ENCODE measurements at places on chromosomes 6 and 20.

GRCh38 chr6:11618533-11618932, 81.0 kb downstream of the TMEM170B start:
- DNase-seq, result peak; percentile 3

GRCh38 chr6:163952005-163952404, 537.5 kb downstream of the QKI start:
- DNase-seq, result no peak

DNA sequence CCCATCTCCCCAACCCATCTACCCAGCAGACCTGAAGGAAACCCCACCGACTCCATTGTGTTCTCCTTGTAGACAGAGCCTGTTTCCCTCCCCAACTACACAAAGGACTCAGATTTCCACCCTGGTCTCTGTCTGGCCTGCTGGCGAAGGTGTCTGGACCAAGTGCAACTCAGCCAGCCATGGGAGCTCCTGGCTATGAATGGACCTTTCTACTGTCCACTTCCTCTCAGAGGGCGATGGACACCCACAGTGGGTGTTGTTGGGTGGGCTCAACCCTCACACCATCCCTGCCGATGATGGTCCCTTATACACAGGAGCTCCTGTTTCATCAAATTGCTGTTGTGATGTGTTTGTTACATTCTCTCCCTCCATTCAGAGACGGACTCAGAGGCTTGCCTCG, 112.5 kb upstream of the PHACTR3 start:
- no peak for DNase-seq

DNA sequence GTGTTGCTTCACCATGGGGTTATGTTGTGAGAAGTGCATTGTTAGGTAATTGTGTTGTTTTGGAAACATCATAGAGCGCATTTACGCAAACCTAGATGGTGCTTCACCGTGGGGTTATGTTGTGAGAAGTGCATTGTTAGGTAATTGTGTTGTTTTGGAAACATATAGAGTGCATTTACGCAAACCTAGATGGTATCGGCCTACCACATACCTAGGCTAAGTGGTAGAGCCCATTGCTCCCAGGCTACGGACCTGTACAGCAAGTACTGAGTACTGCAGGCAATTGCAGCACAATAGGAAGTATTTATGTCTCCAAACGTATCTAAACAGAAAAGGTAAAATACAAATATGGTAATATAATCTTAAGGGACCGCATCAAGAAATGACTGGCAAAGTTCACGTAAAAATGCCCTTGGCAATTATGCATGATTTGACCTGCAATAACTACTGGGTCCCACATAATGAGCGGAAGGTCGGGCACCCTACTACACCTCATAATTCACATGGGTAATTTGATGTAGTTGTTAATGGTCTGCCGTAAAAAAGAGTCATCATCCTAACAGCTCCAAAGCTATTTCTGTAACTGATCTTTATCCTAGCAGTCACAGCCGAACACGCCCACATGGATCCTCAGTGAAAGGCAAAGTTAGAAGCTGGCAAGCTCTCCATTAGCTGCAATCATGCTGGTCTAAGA, 76.0 kb downstream of the RSPH3 start:
- DNase-seq, result no peak

DNA sequence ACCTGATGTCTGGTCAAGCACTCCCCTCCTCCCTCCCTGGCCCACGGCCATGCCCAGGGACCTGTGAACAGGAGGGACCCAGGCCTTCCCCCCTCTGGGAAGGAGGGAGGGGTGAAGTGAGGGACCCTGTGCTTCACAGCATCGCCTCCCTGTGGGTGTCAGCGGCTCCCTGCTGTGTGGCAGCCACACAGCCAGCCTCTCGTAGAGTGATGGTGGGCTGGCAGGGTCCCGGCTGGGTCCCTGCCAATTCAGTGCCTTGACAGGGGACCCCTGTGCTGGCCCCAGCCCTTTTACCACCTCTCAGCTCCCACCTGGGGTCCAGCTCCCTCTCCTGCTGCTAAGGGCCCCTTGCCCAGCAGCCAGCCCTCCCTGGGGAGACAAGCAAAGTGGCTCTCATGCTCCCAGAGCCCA, 31.3 kb upstream of the GRM4 start:
- DNase-seq, result no peak

GRCh38 chr6:2731281-2731909, 19.3 kb downstream of the MYLK4 start:
- DNase-seq, result no peak

Data from OCI-LY7 (cell line).